Natural killer cell (primary cell): ENCODE measurements at places on chromosomes 3 and 15. TPM values are rescaled to one million over a fixed set of nuclear protein-coding genes. Genes with fewer than 3 reads are reported as not detected.

SERPINI2 gene
- not detected for total RNA-seq

DNA sequence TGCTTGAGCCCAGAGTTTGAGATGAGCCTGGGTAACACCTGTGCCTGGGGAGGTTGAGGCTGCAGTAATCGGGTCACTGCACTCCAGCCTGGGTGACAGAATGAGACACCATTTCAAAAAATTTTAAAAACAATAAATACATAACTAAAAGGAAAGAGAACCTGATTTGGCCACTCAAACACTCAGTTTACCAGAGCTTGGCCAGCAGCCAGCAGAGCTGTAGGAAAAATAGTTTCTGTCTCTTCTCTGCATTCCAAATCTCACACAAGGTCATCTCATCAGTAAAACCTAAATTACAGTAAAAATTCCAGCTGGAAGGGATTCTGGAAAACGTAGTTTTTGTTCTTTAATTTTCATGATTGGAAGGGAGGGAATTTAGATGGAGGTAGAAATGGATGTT is 7.8 kb upstream of the PPM1L start:
- H3K27me3 ChIP-seq, result peaks cover 8% of the 10 kb centered on the region
- no peak overlapping the region for H3K27ac ChIP-seq
- no peak overlapping the region for H3K4me3 ChIP-seq
- H3K4me1 ChIP-seq, result no peaks in the 10 kb centered on the region
- H3K36me3 ChIP-seq, result no peaks in the 10 kb centered on the region
- no peak for DNase-seq

DNA sequence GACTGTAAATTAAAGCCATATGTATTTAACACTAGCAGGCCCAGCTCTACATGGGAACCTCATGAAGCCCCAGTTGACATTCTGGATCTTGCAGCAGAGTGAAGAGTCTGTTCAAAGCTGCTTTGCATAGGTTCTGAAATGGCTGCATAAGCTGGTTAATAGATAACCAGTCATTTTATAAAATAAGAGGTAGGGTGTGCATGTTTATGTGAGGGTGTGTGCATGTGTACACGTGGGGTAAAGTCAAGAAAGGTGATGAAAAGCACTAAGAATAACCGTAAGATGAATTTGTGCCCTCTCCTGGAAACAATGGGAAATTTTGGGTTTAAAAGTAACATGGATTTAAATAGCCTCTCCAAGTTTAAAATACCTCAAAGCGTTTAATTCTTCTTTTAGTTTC is 33.0 kb downstream of the PAQR9 start:
- no peak overlapping the region for H3K27ac ChIP-seq
- no peaks in the 10 kb centered on the region for H3K4me1 ChIP-seq
- no peak overlapping the region for H3K4me3 ChIP-seq
- H3K27me3 ChIP-seq, result peaks cover 2% of the 10 kb centered on the region

- H3K36me3 ChIP-seq, result peaks cover 3% of the 10 kb centered on the region
- no peak for DNase-seq
- H3K27me3 ChIP-seq, result no peaks in the 10 kb centered on the region
These were observed 1.9 kb downstream of the DNAJA4 start for GRCh38 chr15:78266229-78266628.

- no peak overlapping the region for H3K27ac ChIP-seq
- DNase-seq, result peak; percentile 49
- no peak overlapping the region for H3K4me3 ChIP-seq
These were observed 20.3 kb upstream of the CSPG4 start for GRCh38 chr15:75732809-75733451.
